ENCODE measurements at places on chromosomes 4 and X.

- DNase-seq = no peak
These were observed 80.2 kb upstream of the ACSL4 start for GRCh38 chrX:109813236-109813635.

DNA sequence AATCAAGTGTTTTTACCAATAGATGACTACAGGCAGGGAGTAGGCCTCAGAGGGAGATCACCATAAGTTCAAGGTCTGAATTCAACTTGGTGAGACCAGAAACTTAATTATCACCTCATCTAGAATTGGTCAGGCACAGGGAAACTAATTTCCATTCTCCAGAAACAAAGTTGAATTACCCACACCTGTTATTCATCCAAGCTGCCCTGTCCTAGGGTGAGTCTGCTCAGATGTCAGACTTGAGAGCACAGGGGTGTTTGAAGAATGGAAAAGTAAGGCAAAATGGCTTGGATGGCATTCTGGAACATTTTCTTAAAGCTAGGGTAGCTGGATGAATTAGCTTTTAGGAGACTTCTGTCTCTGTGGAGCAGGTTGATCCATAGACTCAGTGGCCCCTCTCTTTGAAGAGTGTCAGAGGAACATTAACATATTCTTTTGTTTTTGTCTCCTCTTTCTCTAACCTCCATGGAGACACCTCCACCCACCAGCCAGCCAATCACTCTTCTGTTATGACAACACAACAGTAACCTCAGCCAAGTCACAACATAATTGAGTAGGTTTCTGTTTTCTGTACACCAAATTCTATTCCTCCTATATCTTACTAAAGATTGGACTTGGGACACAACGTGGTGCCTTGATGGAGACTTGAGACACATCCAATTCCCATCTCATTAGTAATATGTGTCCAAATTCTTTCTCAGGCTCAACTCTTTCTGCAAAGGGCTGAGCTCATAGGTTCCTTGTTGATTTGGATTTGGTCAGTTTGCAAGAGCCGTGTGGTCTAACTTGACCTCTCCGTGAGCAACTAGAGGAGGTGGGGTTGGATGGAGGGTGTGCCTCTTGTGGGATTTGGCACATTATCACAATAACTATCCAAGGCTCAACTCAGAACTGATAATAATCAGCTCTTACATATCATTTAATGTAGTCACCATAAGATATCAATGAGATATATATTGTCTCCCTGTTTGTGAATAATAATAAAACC is 45.1 kb downstream of the VSIG4 start:
- DNase-seq = no peak

DNA sequence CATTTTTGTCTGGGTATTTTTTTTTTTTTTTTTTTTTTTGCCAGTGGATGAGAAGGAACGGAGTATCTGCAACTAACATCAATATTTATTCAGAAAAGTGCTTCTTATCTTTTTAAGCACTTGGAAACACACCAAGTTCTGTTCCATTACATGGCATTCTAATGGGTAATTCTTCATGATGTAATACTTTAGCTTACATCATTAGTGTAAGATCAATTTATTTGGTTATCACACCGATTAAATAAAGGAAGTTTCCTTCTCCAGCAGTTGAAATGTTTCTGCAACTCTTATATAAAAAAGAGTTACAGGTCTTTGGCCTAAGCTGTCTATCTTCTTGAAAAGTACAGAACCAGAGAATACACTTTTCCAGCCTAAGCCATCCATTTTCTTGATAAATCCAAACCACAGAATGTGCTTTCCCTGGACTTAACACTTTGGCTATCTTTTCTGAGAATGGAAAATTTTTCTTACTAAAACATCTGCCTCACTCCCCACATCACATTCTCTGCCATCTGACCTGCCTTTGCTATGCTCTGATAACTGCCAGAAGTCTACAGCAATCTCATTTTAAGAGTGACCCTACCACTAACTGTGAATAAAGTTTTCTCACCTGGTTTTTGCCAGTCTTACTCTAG is 191.9 kb upstream of the MAB21L2 start:
- DNase-seq = no peak

GRCh38 chrX:52341493-52341892 is 27.3 kb upstream of the XAGE2 start:
- DNase-seq = no peak

DNA sequence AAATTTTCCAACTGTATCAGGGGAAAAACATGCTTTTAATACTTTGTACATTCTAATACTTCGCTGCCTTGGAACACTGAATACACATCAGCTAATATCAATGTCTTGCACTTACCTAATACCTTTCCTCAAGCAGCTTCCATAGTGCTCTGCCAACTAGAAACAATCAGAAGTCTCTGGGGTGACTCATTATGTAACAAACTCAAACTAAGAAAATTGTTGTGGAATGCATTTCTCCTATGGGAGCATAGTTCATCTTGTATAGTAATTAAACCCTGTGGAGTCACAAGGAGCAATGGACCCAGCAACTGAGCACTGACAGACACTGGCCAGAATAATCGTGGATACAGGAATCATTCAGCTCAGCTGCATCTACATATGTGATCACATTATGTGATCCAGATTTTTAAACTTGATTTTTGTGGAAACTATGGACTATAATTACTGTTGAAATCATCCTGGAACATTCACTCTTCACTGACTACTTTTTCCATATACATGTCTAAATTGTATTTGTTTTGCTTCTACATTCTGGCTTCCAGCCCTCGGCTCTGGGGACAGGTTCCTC is 496.9 kb downstream of the TMA16 start:
- DNase-seq = no peak

GRCh38 chrX:22124098-22124497 is 92.0 kb downstream of the PHEX start:
- DNase-seq = no peak

DNA sequence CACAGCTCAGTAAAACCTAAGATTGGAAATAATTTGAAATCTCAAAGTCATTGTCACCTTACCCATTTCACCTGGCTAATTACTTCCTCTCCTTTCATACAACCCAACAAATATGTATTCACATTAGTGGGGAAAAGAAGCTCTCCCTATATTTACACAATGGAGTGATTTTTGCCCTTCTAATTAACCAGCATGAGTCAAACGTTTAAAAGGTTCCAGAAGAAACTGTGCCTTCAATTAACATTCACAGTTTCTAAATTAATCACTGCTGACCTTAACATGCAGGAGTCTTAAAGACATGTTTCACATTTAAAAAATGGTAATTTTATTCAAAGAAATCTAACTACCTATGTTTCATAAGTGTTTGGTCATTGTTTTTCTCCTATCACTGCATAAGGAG is 254.6 kb downstream of the CBLL2 start:
- no peak for DNase-seq

DNA sequence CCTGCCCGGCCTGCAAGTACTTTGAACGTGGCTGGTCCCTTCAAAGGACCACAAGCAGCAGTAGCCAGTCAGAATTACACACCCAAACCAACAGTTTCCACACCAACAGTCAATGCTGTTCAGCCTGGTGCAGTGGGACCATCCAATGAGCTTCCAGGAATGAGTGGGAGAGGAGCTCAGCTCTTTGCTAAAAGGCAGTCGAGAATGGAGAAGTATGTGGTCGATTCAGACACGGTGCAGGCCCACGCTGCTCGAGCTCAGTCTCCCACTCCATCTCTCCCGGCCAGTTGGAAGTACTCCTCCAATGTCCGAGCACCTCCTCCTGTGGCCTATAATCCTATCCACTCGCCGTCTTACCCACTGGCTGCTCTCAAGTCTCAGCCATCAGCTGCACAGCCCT is 104.4 kb upstream of the MYOZ2 start:
- DNase-seq = no peak

- DNase-seq = no peak
These were observed 28.6 kb downstream of the CLNK start for GRCh38 chr4:10655968-10656367.

GRCh38 chrX:42248226-42248625 is 324.9 kb upstream of the CASK start:
- no peak for DNase-seq

GRCh38 chr4:157713342-157713741 is 459.5 kb downstream of the GASK1B start:
- no peak for DNase-seq

GRCh38 chr4:90254357-90254756 is 127.2 kb downstream of the CCSER1 start:
- DNase-seq = no peak

DNA sequence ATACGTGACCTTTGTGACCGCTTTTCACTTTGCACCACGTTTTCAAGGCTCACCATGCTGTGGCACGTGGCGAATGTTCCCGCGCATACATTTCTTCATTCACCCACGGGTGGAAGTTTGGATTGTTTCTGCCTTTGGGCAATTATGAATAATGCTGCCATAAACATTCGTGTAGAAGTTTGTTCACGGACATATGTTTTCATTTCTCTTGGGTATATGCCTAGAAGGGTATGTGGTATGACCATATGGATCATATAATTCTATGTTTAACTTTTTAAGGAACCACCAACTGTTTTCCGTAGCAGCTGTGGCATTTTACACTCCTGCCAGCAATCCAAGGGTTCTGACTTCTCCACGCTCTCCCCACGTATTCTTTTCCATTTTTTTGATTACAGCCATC is 60.9 kb upstream of the MXD4 start:
- DNase-seq = no peak

- no peak for DNase-seq
These were observed 232.8 kb downstream of the TRIML1 start for GRCh38 chr4:188372058-188372457.

DNA sequence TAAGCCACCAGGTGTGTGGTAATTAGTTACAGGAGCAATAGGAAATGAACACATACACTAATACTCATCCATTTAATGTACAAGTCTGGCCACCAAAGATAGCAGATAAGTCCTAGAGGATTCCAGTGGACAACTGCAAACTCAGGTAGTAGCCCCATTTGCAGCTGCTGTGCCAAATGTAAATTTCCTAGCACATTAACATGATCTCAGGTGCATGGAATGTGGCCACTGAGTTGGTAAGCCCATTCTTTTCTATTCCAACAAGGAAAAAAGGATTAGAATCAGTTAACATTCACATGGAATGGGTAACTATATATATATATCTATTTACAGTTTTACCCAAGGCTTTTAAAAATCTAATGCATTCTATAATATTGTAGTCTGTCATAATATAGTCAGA is 23.3 kb upstream of the FRAS1 start:
- no peak for DNase-seq

GRCh38 chr4:105632599-105632998 is 75.9 kb downstream of the INTS12 start:
- DNase-seq = no peak

DNA sequence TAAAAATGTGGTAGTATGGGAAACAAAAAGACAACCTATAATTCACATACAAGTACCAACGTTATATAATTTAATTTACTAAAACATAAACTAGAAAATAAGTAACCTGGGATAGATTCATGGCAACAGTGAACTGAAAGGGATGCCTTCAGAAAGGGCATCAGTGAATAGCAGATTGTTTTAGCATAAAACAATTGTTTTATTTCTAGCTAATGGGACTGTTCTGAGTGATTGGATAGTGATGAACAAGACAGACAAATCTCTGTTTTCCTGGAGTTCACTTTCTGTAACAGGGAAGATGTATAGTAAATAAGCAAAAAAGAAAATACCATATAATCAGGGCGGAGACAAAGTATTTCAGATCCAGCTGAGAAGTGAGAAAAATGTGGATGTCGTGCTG is 379.1 kb upstream of the SPOCK3 start:
- DNase-seq = no peak

DNA sequence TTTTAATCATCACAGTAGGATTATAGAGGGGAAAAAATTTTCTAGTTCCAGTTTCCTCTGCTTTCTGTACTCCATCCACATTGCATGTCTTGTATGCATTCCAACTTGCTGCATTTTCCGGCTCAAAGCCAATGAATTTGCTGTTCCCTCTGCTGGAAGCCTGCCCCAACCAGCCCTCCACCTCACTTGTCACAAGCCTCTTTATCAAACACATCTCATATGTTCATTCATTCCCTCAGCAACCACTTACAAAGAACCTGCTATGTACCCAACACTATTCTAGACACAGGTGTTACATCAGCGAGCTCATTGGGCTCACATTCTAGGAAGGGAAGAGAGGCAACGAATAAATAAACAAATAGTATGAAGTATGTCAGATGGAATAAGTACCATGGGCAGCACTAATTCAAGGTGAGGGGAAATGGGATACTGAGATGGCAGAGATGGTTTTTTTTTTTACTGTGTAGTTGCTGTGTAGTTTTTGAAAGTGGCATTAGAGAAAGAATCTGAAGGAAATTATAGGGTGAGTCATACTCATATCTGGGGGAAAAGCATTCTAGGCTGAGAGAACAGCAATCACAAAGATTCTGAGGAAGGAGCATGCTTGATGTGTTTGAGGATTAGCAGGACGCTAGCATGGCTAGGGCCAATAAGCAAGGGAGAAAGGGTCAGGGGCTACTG is 332.5 kb downstream of the PDGFC start:
- DNase-seq = no peak

DNA sequence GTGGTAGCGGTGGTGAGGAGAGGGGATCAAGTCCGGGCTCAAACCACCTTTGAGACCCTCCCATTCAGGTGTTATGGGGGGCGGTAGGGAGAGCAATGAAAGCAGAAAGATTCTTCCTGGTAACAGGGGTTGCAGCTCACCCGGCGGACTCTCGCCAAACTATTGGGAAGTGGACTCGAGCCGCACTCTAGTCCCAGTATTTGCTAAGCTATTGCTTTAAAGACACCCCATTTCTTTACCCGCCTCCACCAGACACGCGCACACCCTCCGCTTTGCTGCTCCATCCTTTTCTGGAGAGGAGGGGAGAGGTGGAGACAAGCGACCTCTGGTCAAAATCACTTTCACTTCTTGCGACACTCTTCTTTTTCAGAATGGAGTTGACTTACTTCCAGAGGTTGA is 625 bp upstream of the GABRA4 start:
- no peak for DNase-seq

GRCh38 chr4:78299565-78299972 is 242.4 kb downstream of the FRAS1 start:
- DNase-seq = no peak

DNA sequence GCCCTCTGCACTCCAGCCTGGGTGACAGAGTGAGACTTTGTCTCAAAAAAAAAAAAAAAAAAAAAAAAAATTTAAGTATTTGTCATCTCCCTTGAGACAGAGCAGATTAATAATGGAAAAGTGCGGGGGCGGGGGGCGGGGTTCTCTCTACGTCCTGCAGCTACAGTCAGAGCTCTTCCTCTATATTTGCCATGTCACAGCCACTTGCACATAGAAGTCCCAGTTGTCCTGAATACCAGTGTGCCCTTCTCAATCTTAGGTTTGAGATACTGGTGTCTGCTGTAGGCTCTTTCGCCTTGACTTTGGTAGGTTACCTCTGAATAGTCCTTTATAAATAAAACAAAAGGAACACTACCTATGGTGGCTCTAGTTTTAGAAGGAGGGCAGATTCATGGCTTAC is 237.8 kb upstream of the PGRMC2 start:
- DNase-seq = no peak

DNA sequence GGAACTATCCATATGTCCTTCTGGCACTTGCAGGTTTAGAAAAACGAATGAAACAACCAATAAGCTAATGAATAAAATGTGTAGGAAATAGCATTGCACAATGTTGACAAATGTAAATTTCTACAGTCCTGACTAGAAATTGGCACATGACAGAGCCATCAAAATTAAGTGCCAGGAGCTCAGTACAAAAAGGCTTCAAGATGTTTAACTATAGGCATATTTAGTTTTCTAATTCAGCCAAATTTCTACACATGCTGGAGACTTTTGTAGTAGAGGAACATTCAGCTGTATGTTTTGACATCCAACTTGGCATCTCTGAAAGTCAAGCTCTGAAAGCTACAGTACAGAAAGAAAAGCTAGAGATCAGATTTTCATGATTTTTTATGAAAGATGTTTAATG is 1999.4 kb upstream of the AGA start:
- no peak for DNase-seq
